ENCODE measurements at places on chromosomes 6 and 20.

DNA sequence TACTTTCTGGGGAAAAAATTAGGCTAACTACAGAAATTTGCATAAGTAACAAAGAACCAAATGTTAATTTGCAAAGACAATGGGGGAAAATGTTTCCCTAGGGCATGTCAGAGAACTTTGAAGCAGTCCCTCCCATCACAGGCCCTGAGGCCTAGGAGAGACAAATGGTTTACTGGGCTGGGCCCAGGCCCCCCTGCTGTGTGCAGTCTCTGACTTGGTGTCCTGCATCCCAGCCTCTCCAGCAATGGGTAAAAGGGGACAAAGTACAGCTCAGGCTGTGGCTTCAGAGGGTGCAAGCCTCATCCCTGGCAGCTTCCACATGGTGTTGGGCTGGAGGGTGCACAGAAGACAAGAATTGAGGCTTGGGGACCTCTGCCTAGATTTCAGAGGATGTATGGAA lies 788.4 kb downstream of the FRK start:
- no peak for DNase-seq

DNA sequence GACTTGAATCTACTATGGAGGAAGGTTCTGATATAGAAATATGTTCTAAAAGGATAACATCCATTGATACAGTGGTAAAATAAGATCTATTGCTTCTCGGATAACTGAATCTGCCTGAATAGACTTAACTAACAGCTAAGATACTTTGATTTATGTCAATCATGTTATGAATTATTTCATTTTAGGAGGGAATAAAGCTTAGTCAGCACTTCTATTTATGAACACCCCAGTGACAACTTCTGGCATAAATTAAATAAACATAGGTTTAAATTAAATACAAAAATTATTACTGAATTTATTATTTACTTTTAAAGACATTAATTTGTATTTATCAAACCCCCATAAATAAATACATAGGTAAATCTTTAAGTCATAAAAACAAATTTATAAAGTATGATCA lies 69.3 kb downstream of the IMPG1 start:
- DNase-seq, result no peak

DNA sequence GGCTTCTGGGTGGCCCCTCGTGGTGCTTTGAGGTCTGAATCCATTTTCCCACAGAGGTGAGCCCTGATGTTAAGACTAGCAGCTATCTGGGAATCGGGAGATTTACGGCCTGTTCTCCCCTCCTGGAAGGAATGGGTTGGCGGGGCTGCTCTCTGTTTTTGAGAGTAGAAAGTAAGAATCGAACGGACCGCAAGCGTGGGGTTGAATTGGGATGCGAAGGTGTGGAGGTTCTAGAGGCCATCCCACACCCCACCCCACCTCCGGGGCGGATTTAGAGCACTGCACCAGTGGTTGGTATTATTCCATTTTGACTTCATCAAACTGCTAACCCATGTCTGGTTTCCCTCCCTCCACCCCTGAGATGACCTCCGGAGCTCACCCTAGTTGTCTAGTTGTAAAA lies 11.5 kb downstream of the PYGB start:
- no peak for DNase-seq

DNA sequence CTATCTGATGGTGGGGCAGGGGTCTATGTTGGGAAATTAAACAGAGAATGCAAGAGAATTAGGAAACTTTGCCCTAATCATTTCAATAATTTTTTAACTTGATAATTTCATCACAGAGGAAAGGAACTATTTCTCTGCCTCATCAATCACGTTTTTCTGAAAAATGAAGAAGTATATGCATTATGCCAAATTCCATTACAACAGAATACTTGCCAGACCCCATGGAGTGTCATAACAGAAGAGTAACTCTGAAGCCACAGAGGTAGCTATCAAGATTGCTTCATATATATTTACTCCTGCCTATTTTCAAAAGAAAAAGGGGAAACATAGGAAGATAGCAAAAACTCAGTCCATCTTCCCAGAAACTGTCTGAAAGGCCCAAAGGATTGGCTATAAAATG lies 5.7 kb upstream of the USP49 start:
- DNase-seq, result no peak

- DNase-seq, result no peak
These were observed 75.8 kb downstream of the BANF2 start for GRCh38 chr20:17775600-17775999.

DNA sequence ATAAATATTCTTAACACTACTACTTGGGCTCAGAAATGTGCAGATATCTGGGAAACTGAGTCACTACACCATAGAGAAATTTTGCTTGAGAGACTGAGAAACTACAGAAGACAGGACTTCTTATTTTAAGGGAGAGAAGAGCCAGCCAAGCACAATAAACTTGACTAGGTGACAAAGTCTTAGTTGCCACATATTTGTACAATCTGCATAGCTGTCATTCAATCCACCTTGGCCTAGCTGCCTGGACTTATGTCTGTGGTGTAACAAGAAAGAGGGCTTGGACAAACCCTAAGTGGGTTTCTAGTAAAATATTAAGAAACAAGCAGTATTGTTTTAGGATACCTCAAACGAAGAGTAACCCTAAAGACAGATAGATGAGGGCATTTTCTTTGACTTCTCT lies 21.8 kb upstream of the IRAK1BP1 start:
- no peak for DNase-seq

- peak; percentile 30 for DNase-seq
These were observed 60.0 kb upstream of the KIF13A start for GRCh38 chr6:18047406-18047805.

- peak; percentile 84 for DNase-seq
These were observed 537.6 kb downstream of the HDGFL1 start for GRCh38 chr6:23106951-23107350.

DNA sequence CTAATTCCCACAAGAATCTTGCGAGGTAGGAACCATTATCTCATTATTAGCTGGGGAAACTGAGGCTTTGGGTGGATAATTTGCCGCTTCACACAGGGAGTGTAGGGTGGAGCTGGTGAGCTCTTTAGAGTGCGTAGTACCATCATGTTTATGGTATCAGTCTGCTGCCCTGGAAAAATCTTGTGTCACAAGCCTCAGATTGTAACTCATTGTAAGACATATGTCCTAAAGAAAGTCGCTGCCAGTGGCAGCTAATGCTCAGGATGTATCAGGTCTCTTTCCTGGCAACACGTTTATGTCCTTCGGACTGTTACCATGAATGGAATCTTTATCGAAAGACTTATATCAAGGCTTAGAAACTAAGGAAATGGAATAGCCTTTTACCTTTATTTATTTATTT lies 1.9 kb downstream of the ZFAND3 start:
- DNase-seq, result no peak

DNA sequence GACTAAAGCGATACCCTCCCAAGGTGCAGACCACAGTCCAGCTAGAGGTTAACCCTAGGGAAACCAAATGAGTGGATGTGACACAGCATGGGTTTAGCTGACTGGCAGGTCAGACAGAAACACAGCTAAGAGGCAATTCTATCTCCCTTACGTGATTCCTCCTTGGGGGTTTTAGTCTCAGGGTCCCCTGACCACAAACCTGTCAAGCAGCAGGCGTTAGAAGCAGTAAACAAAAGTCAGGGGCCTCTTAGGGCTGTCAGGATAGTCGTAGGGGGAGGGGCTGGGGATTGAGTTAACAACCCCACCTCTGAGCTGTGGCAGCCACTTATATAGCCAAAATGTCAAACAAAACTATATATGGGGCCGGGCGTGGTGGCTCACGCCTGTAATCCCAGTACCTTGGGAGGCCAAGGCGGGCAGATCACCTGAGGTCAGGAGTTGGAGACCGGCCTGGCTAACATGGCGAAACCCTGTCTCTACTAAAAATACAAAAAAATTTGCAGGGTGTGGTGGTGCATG lies 13.6 kb downstream of the KCNK5 start:
- DNase-seq, result no peak

GRCh38 chr6:130981409-130981808 lies 81.6 kb downstream of the EPB41L2 start:
- DNase-seq, result peak; percentile 25

GRCh38 chr6:111564482-111564945 lies 41.2 kb downstream of the TRAF3IP2 start:
- DNase-seq, result peak; percentile 79

GRCh38 chr6:129513471-129513870 lies 196.5 kb downstream of the ARHGAP18 start:
- DNase-seq, result no peak

DNA sequence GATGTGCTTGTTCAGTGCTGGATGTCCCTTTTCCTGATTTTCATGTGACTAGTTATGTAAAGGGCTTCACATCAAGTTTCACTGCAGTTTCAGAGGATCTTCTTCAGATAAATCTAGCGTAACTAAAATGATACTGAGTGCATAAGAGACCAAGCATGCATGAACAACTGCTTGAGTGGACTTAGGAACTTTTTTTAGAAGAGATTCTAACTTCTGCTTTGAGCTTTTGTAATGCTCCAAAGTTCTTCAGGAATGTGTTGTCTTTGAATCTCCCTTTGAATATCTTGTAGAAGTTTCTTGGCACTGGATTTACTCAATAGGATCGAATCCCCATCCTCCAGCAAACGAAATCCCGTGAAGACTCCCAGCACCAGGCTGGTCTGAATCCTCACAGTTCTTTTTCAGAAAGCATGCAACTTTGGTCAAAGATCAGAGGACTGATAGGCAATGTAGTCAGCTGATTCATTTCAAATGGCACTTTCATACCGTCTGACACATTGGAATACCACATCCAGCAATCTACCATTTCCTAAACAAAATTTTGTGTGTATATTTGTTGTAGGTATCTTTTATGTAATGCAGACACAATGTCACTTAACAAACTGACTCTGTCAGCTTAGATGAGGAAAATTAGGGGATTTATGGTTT lies 33.2 kb downstream of the ENPP1 start:
- no peak for DNase-seq

DNA sequence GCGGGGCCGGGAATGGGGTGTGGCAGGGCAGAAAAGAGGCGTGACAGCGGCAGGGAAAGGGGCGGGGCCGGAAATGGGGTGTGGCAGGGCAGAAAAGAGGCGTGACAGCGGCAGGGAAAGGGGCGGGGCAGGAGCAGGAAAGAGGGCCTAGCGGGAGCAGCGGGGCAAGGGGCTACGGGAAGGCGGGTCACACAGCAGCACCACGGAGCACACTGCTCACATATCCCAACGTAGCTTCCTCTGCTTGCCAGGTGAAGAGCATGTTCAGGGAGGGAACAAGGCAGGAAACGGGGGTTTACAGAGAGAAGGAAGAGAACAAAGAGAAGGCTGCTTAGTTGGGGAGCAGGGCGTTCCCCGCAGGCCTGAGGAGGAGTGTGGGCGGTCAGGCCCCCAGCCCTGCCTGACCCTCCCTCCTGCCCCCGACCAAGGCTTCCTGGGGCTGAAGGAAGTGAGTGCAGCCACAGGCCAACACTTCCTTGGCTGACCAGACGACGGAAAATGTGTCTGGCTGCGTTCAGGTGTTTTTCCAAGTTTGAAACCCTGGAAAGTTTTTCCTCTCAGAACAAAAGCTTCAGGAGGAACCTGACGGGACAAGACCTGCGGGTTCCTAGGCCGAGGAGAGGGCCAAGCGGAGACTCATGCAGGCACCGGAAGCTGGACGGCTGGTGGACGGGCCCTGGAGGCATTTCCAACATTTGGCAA lies 13.8 kb downstream of the UCKL1 start:
- no peak for DNase-seq

DNA sequence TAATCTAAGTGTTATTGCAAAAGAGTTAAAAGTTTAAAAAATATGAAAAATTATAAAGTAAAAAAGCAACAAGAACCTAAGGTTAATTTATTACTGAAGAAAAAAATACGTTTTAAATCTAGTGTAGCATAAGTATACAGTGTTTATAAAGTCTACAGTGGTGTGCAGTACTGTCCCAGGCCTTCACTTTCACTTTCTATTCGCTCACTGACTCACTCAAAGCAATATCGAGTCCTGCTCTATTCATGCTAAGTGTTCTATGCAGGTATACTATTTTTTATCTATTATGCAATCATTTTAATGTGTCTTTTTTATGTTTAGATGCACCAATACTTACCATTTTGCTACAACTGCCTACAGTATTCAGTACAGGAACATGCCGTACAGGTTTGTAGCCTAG lies 113.0 kb downstream of the MANEA start:
- peak; percentile 8 for DNase-seq

- DNase-seq, result no peak
These were observed 97.8 kb downstream of the TNFAIP3 start for GRCh38 chr6:137964876-137965275.

GRCh38 chr6:167827583-167828324 lies 1.0 kb downstream of the AFDN start:
- DNase-seq, result peak; percentile 49

DNA sequence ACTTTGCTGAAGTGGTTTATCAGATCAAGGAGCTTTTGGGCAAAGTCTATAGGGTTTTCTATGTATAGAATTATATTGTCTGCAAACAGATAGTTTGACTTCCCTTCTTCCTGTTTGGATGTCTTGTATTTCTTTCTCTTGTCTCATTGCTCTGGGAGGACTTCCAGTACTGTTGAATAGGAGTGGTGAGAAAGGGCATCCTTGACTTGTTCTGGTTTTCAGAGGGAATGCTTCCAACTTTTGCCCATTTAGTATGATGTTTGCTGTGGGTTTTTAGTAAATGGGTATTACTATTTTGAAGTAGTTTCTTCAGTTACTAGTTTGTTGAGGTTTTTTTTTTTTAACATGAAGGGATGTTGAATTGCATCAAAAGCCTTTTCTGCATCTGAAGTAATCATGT lies 36.1 kb downstream of the KCNS1 start:
- DNase-seq, result no peak

DNA sequence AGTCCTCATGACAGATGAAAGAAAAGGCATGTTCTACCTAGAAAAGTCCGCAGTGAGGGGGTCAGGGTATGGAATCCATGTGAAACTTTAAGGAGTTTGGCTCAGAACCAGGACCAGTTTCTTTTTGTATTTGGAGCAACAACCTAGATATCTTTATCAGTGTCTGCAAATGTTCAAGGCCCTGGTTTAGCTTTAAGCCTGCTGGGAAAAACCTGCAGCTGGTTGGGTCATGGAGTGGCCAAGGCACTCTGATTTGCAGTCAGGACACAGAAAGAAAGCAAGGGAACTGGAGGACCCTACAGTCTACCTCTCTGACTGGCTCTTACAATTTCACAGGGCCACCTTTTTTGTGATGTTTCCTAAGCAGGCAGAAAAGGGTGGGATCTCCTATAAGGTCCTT lies 33.7 kb downstream of the GSTA2 start:
- DNase-seq, result no peak
